Cerebellar cortex (tissue), 1 donor: ENCODE measurements at places on chromosomes 6 and 20.

DNA sequence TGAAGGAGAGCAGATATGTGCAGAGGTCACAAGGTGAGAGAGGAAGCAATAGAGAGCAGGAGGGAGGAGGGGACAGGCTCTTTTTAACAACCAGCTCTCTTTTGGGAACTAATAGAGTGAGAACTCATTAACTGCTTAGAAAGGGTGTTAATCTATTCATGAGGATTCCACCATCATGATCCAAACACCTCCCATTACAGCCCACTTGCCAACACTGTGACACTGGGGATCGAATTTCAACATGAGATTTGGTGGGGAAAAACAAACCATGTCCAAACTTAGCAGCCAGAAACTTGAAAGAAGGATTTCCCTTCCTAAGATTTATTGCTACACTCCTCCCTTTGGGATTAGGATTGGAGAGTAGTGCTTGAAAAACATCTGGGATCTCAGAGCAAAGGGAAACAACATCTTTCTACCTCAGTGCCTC, 135.5 kb upstream of the PLCB4 start:
- no peak for DNase-seq

DNA sequence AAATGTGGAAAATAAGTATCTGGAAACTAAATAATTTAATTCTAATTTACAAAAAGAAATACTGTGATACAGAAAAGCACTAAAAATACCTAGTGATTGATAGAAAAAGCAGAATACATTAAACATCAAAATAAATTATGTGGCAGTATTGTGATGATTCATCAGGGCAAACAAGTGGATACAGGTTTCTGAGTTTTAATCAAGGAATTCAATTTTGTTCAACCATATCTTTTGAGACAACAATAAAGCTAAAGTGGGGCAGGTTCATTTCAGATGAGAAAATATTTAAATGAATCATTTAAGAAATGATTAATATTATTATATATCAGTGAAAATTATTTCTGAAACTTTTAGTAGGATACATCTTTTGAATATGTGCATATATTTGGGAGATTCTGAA, 49.8 kb downstream of the GRIK2 start:
- no peak for DNase-seq

- no peak for DNase-seq
Measured at GRCh38 chr6:98812220-98812619, 22.2 kb upstream of the POU3F2 start.

DNA sequence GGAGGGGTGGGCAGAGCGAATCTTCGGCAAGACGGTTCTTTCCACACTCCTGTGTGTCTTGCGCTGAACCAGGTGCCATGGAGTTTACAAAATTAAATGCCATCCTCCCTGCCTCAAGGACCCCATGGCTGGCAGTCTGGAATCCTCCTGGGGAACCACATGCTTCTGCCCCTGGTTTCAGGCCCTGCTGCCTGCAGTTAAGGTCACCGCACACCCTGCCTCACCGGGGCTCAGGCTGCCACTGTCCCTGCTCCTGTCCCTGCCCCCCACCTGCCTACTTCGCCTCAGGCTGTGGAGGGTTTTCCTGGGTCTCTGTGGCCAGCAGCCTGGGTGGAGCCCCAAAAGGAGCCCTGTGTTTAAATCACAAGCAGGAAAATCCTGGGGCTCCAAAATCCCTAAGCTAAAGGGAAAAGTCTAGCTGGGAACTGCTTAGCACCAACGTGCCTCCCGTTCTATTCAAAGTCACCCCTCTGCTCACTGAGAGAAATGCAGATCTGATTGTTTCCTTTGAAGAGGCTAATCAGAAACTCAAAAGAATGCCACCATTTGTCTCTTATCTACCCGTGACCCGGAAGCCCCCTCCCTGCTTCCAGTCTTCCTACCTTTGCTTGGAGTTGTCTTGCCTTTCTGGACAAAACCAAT, 10.6 kb upstream of the TTLL2 start:
- DNase-seq = no peak

DNA sequence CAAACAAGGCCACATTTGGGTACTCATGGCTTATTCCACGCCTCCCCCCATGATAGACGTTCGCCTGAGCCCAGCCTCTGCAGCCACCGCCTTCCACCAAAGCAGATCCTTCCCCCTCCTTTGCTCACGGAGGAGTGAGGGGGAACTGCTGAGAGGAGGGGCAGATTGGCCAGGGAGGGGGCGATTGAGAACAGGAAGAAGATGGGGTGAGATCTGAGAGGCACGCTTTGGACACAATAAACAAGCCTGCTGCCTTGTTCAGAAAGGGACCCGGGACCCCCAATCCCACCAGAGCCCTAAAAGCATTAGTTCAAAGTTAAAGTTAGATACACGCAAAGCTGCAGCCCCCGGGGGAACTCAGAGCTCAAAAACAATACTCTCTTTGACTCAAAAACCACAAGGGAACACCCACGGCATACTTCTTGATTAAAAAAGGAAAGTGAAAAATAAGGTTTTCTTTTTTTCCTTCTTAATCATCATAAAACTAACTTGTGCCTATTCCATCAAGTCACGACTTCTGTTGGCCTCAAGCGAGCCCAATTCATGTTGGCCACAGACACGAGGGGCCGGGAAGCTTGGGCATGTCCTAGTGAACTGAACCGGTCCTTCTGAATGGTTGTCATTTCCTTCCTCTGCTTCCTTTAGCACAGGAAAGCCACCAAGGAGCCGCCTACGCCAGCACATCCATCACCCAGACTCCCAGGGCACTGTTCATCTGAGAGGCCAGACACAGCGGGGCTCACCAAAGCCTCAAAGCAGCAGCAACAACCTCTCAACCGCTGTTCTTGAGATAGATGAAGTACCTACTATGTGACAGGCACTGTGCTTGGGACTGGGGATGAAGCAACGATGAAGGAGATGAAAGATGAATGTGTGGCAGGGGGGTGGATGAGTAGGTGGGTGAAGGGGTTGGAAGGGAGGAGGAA, 44.7 kb downstream of the NFATC2 start:
- DNase-seq = no peak

- DNase-seq = peak; percentile 86
Measured at GRCh38 chr6:27592481-27593199, 119.7 kb upstream of the ZNF184 start.

- DNase-seq = no peak
Measured at GRCh38 chr6:89217299-89217910, at the start of gene GABRR1. GABRR1 (minus strand) TSS chr6:89217358; CDS start chr6:89217322, 36 bp downstream.

GRCh38 chr6:104704191-104704590, 155.5 kb downstream of the HACE1 start:
- DNase-seq = no peak

- no peak for DNase-seq
Measured at GRCh38 chr6:55659304-55659703, 80.3 kb upstream of the HMGCLL1 start.

DNA sequence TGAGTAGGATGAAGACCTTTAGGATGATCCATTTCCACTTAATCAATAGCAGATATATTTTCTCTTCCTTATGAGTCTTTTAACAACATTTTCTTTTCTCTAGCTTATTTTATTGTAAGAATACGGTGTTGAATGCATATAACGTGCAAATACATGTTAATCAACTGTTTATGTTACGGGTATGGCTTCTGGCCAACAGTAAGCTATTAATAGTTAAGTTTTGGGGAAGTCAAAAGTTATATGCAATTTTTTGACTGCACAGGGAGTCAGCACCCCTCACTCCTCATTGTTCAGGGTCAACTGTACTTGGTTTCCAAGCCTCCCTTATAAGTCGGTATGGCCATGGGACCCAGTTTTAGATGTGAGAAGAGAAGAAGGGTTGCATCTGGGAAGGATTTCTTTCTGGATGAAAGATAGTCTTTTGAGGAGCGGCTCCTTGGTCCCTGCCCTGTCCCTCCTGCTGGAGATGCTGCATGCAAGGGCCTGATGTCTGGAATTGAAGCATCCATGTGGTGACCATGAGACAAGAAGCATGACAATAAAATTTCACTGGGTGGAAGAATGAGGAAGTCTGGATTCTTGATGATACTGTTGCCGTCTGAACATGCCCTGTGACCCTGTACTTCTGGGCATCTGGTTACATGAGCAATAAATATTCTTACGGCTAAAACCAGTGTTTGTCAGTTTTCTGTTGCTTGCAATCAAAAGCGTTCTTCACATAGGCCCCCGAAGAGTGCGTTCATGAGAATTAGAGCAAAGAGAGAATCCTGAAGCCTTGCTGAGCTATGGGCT, 194.7 kb upstream of the PMEPA1 start:
- no peak for DNase-seq

DNA sequence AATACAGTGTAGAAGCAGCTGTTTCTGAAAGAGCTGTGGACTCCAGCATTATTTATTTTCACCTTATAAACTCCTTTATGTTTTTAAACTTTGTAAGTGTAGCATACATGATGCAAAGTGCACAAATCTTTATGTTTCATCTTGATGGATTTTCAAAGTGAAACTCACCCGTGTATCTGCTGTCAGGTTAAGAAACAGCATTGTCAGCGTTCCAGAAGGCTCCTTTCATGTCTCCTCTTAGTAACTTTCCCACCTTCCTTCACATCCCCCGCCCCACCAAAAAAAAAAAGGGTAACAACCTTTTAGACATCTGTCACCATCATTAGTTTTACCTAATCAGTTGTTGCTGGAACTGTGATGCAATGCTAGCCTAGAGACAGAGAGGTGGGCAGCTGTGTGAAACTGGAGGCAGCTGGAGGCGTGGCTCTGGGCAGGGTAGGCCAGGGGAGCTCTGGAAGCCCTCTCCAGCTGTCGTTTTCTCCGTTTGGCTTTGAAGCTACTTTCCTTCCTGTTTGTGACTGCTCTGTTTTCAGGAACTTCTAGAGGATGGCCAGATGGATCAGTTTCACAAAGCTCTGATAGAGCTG, 7.2 kb downstream of the ACTR5 start:
- no peak for DNase-seq
